Stimulated activated effector memory CD8-positive, alpha-beta T cell treated with anti-CD3 and anti-CD28 coated beads, Interleukin-12 subunit alpha, Interleukin-12 subunit beta, amount 100 ng/mL, for 72 hours (primary cell): ENCODE measurements at places on chromosomes 4 and X.

- no peak for DNase-seq
These were observed 38.6 kb downstream of the UNC5C start for GRCh38 chr4:95510145-95510544.

GRCh38 chr4:119152741-119153140 is 17.1 kb downstream of the MYOZ2 start:
- no peak for DNase-seq

DNA sequence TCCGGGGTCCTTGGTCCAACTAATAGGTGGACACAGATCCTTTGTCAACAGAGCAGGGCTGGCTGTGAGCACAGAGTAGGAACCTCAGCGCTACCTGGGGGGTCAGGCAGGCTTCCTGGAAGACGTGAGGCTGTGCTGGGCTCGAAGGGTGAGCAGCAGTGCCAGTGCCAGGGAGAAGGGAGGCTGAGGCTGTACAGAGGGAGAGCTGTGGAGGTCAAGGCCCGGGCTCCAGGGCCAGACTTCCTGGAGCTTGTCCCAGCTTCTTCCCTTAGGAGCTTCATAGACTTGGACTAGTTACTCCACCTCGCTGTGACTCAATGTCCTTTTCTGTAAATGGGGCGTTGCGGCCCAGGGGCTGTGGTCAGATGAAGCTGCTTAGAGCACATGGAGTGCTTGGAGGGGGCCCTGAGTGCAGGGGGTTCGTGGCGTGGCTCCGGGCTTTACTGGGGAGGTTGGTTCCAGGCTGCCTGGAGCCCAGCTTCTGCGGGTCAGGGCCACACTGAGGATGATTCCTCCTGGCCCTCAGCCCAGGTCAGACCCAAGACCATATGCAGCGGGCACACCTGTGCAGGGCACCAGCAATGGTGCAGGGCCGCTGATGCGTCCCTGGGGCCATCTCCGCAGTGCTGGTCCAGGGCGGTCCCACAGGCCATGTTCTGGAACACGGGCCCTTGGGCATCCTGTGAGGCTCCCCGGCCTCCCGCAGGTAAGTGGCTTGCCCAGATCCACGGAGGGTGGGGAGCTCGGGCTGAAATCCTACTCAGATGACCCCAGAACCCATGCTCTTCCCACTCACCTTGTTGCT is 98.1 kb downstream of the DCTD start:
- DNase-seq = no peak

DNA sequence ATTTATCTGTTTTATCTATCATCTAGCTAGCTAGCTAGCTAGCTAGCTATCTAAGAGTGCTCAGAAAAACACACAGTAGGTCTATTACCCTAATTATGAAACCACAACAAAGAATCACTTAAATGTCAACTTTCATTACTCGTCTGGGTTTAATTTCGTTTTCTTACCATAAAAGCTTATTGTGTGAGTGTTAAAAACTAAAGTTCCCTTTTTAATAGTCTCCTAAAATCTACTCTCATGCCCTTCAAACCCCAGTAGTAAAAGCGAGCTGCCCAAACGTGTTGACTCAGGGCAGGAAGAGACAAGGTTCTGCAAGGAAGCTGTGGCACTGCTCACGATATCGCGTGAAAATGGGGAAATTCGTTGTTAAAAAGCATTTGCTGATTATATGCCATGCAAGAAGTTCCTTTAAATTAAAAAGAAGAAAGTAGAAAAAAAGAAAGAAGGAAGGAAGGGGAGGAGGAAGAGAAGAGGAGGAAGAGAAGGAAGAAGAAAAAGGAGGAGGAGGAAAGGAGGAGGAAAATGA is 595 bp downstream of the MBNL3 start:
- no peak for DNase-seq

GRCh38 chr4:173253561-173253960 is 80.6 kb downstream of the HMGB2 start:
- no peak for DNase-seq

- no peak for DNase-seq
These were observed 1.4 kb downstream of the DDX3X start for GRCh38 chrX:41335198-41335957.

DNA sequence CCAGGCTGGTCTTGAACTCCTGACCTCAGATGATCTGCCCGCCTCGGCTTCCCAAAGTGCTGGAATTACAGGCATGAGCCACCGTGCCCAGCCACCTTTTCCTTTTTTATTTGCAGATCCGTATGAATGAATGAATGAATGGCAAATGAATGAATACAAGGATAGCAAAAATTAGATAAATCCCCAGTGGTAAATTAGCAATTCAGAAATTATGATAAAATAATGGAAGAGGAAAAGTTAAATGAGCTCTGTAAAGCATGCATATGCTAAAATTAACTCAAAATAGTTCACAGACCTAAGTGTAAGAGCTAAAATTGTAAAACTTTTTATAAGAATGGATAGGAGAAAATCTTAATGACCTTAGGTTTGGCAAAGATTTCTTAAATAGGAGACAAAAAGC is 49.8 kb downstream of the SH3KBP1 start:
- no peak for DNase-seq

GRCh38 chrX:131747173-131747572 is 203.3 kb downstream of the OR13H1 start:
- DNase-seq = no peak
